Stimulated activated CD8-positive, alpha-beta memory T cell treated with anti-CD3 and anti-CD28 coated beads, Interleukin-15, amount 100 ng/mL, for 4 hours (primary cell): ENCODE measurements at places on chromosomes 16 and 17.

GRCh38 chr16:82979406-82980111 is 352.8 kb downstream of the CDH13 start:
- DNase-seq, result no peak

DNA sequence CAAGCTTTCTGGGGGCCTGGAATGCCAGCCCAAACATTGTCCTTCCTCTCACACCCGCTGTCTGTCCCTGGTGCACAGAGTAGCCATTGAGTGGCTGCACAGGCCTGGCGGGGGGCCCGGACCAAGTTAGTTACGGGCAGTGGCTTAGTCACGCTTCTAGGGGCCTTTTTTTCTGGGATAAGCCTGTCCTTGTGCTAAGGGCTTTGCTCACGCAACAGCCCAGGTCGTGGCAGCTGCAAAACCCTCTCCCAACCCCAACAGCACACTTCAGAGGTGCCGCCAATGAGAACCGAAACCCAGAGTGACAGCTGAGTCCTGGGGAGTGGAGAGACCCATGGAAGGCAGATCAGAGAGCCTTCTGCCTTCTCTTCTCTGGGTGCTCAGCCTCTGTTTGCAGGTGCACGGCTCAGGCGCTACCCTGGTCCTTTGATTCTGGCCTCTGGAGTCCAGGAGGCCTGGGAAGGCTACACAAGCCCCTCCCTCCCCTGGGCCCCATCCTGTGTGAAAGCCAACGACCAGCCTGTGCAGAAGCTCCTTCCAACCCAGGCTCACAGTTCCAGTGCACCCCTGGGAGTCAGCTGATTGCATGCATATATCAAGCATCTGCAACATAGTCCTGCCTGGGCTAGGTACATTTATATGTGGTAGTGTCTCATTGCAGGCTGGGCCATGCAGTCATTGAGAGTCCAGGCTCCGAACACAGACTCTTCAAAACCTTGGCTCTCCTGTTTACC is 9.1 kb downstream of the WSCD1 start:
- DNase-seq, result no peak

DNA sequence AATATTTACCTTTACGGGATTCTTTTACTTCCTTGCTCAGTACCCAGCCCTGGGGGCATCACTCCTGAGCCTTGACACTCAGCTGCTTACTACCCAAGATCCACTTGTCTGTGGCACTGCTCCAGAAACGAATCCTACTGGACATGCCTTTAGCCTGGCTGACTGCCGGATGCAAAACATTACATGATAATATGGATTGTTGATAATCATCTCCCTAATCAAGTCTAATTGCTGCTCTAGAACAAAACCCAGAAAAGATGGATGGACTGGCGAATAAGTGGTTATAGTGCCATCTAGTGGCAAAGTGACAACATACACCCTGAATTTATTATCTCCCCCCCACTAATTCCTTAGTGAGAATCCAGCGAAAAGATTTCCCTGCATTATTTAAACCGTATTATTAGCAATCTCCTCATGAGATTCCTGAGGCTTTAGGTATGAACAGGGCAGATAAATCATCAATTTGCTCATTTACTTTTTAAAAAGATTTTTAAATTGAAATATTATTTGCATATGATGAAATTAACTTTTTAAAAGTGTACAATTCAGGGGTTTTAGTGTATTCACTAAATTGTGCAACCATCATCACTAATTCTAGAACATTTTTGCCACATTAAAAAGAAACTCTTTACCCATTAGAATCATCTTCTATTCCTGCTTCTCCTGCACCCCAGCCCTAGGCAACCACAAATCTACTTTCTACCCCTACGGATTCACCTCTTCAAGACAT is 61.6 kb downstream of the RGS9 start:
- no peak for DNase-seq

- no peak for DNase-seq
Measured at GRCh38 chr16:1159325-1159972, 6.5 kb downstream of the CACNA1H start.

- DNase-seq, result no peak
Measured at GRCh38 chr17:1829216-1829591, 498 bp downstream of the SMYD4 start.

DNA sequence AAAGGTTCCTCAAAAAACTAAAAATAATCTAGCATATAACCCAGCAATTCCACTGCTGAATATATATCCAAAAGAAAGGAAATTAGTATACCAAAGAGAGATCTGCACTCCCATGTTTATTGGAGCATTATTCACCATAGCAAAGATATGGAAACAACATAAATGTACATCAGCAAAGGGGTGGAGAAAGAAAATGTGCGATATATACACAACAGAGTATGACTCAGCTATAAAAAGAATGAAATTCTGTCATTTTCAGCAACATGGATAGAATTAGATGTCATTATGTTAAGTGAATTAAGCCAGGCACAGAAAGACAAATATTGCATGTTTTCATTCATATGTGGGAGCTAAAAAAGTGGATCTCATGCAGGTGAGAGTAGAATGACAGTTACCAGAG is 279.6 kb upstream of the AXIN2 start:
- DNase-seq, result no peak

GRCh38 chr16:49277766-49278566 is 3.7 kb downstream of the CBLN1 start:
- DNase-seq, result no peak

- DNase-seq, result no peak
Measured at GRCh38 chr16:25038239-25038954, 23.2 kb upstream of the ARHGAP17 start.

DNA sequence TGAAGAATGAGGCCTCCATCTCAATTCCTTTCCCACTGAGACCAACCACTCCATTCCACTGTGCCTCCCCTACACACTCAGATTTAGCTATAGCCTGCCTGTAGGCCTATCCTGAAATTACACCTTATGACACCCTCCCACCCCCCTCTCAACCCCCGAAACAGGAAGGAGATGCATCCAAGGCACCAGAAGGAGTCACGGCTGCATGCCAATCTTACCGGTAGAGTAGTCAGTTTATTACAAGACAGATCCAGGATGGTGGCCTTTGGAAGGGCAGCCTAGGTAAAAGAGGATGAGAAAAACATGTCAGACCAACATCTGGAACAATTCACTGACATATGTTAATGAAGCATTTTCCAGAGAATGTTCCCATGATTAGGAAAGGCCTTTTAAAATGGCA is 2.6 kb downstream of the LRRC59 start:
- no peak for DNase-seq

GRCh38 chr17:36880268-36880905 is 56.9 kb upstream of the LHX1 start:
- no peak for DNase-seq

GRCh38 chr16:25009822-25010221 is 5.3 kb downstream of the ARHGAP17 start:
- DNase-seq, result no peak

DNA sequence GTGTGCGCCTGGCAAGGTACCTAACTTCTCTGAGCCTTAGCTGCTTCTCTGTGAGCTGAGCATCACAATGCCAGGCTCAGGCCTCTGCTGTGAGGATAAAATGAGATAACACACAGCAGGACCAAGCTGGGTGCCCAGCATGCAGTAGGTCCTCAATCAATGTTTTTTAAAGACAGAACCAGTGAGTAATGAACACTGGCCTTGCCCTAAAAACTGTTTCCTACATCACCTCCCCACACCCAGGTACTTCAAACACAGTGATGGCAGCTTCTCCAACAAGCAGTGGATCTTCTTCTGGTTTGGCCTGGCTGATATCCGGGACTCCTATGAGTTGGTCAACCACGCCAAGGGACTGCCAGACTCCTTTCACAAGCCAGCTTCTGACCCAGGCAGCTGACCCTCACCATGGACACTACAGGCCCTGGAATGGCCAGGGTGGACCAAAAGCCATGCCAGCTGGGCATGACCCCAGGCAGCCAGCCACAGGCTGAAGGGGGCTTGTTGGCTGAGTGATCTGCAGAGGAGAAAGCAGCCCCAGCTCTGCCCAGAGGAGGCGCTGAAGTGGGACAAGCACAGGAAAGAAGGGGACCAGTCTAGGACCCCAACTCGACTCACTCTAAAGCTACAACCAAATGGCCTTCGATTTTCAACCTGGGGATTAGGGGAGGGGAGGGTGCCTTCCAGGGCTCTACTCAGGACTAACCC is 3.9 kb downstream of the NAGS start:
- no peak for DNase-seq

DNA sequence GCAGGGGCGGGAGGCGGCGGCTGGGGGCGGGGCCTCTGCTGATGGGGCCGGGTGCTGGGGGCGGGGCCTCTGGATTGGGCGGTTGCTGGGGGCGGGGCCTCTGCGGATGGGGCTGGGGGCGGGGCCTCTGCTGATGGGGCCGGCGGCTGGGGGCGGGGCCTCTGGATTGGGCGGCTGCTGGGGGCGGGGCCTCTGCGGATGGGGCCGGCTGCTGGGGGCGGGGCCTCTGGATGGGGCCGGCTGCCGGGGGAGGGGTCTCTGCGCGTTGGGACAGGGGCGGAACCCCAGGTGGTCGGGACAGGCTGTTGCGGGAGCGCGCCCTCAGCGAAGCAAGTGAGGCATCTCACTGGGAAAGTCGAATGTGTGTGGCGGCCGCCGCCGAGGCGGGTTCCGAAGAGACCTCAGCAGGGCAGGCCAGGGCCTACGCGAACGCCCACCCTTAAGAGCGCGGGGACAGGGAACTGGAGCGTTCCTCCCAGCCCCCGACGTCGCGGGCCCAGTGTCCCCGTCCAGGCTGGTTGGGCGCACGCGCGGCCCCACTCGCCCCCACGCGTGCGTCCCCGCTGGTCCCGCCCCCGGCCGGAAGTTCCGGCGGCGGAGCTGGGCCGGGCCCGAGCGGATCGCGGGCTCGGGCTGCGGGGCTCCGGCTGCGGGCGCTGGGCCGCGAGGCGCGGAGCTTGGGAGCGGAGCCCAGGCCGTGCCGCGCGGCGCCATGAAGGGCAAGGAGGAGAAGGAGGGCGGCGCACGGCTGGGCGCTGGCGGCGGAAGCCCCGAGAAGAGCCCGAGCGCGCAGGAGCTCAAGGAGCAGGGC is at the start of gene STUB1:
STUB1 (plus strand) TSS at position 597 of the 811 bp plus-strand sequence; CDS start at position 713, 116 bp downstream.
- peak; percentile 75 for DNase-seq

DNA sequence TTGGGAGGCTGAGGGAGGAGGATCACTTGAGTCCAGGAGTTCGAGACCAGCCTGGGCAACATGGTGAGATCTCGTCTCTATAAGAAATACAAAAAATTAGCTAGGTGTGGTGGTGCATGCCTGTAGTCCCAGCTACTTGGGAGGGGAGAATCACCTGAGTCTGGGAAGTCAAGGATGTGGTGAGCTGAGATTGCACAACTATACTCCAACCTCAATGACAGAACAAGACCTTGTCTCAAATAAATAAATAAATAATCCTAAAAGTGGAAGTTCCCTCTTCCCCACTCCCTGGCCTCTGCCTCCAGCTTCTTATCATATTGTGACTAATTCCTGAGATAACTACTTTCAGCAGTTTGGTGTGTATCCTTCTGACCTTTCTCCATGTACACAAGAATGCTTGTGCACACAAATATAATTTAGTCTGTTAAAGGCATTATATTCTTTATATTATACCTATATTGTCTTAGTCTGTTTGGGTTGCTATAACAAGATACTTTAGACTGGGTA is 23.5 kb upstream of the DNAJA2 start:
- no peak for DNase-seq

- no peak for DNase-seq
Measured at GRCh38 chr16:65070831-65071432, 50.9 kb downstream of the CDH11 start.

DNA sequence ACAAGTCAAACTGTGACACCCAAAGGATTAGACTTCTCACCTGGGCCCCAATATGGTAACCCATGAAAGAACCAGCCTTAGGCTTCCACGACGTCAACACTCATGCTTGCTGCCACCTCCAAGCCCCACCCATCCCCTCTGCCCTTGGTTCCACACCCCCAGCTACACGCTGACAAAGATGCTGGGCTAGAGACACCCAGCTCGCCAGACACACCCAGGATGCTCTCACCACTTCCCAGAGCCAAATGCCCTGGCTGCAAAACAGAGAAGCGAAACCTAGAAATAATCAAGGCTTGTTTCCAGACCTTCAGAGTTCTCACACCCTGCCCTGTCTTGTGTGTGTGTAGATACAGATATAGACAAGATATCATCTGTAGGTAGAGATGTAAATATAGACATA is 26.0 kb upstream of the ADCY9 start:
- DNase-seq, result no peak

GRCh38 chr17:38533866-38534497 is 71.8 kb downstream of the SRCIN1 start:
- no peak for DNase-seq
